ENCODE measurements at places on chromosomes 11 and 22. TPM values are rescaled to one million over a fixed set of nuclear protein-coding genes. Genes with fewer than 3 reads are reported as not detected.

NAALAD2 gene
- polyA plus RNA-seq = not detected

MYRF gene
- polyA plus RNA-seq = 6.4 TPM

PGA3 gene
- 0.06 TPM for polyA plus RNA-seq

OR51B5 gene
- not detected for polyA plus RNA-seq

MICAL3 gene
- 16.9 TPM for polyA plus RNA-seq

KDM4D gene
- polyA plus RNA-seq = not detected

TUBA8 gene
- 3.3 TPM for polyA plus RNA-seq

C11orf42 gene
- polyA plus RNA-seq = not detected

SF3B2 gene
- 71.7 TPM for polyA plus RNA-seq

ZNRF3 gene
- 3.9 TPM for polyA plus RNA-seq

MOV10L1 gene
- not detected for polyA plus RNA-seq

C22orf42 gene
- not detected for polyA plus RNA-seq

ANO9 gene
- polyA plus RNA-seq = 6.5 TPM

GVQW3 gene
- 1.9 TPM for polyA plus RNA-seq

OAF gene
- polyA plus RNA-seq = 94.3 TPM
